ENCODE measurements at places on chromosomes 6 and 20. TPM values are rescaled to one million over a fixed set of nuclear protein-coding genes. Genes with fewer than 3 reads are reported as not detected.
A peak's percentile ranks its signal among the peaks of the same experiment; 100 is the strongest.

DNA sequence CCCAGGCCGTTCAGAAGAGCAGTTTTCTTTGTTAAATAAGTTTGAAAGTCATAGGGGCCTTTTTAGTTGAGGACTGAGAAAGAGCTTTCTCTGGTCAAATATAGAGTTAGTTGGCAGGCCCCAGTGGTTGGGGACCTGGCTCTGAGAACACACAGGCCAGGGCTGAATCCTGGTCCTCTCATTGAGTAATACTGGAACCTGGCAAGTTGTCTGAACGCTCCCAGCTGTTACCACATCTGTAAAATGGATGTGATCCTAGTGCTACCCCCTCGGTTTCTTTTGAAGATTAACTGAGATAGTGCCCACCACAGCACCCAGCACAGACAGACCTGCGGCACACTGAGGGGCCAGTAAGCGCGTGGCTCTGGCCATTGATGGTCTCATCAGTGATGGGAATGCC is 215.5 kb downstream of the ZDHHC14 start:
- no peak for DNase-seq

GRCh38 chr6:5115168-5115567 is 30.0 kb downstream of the PPP1R3G start:
- DNase-seq = no peak

DNA sequence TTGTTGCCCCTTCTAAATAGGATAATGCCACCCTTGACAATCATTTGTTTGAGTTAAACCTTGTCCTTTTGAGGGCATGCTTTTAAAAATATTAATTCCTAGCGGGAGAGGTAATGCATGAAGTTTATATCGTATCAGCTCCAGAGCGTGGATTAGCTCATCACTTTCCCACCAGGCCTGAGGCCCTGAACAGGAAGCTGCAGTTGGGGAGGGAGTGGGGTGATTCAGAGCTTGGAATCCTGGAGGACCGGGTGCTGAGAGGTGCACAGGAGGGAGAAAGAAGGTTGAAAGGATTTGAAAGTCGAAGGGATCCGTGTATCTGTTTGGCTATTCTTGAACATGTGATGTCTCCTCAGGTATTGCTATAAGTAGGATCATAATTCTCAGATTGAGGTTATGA is 25.0 kb downstream of the ZDHHC14 start:
- DNase-seq = no peak

DNA sequence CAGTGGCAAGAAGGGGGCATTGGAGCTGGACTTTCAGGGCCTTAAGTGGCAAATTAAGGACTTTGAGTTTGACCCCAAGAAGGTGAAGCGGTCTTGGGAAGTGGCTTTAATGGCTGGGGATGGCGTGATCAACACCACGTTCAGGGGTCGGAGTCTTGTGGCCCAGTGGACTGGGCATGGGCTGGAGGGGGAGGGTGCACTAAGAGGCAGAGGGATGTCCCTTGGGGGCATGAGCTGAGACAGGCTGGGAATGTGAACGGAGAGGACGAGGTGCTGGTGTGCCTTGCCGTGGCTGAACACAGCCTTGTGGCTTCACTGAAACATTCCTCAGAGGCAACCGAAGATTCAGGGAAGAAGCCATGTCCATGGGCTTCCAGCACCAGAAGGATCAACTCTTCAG is 227.0 kb downstream of the SYNDIG1 start:
- no peak for DNase-seq

The SMPDL3A gene
- 13.0 TPM for total RNA-seq

DNA sequence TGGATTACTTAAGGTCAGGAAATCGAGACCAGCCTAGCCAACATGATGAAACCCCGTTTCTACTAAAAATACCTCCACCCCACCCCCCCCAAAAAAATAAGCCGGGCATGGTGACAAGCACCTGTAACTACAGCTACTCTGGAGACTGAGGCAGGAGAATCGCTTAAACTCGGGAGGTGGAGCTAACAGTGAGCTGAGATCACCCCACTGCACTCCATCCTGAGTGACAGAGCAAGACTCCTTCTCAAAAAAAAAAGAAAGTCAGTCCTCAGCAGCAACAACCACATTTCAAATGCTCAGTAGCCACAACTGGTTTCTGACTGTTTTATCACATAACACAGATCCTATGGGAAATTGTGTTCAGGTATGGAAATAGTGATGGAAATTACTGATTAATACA is 135.3 kb downstream of the HFE start:
- DNase-seq = no peak

- no peak for DNase-seq
Measured at GRCh38 chr6:100126790-100127484, 132.9 kb upstream of the MCHR2 start.

DNA sequence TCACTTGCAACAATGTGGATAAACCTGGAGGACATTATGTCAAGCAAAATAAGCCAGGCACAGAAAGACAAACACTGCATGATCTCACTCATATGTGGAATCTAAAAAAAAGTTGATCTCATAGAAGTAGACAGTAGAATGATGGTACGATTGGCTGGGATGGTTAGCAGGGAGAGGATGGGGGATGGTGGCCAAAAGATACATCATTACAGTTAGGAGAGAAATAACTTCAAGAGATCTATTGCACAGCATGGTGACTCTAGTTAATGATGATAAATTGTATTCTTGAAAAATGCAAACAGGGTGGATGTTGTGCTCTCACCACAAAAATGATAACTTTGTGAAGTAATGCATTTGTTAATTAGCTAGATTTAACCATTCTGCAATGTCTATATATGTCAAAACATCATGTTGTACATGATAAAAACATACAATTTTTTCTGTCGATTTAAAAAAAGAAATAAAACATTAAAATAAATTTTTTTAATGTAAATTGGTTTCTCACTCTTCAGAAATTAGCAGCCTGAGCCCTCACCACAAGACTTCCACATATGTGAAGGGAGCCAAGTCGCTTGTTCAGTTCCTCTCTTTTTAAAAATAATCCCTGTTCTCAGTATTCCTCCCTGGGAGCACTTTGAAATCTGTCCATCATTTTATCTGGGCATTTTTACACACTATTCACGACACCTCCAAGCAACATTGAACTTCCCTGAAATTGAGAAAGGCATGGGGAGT is 34.2 kb downstream of the PTPRT start:
- no peak for DNase-seq

GRCh38 chr6:87210979-87211378 is 55.6 kb downstream of the ZNF292 start:
- DNase-seq = no peak

The SLC22A3 gene
- total RNA-seq = 3.3 TPM

DNA sequence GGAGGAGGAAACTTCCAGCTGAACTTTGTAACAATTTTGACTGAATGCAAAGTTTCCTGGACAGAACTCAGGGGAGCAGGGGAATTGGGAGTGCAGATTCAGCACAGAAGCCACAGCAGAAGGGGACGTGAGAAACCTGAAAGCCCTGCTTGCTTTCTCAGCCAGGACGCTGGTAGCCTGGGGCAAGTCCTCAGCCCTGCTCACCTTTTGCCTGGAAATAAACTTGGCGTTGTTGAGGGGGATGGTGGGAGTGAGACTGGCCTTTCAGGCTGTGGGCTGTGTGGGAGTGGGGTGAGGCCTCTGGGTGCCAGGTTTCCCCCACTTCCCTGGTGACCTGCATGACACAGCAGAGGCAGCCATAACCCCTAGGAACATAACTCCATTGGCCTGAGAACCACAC is 238.1 kb upstream of the HS3ST5 start:
- DNase-seq = no peak

GRCh38 chr6:101400326-101401135 is 7.0 kb downstream of the GRIK2 start:
- DNase-seq = no peak

The OR2B6 gene
- total RNA-seq = not detected

DNA sequence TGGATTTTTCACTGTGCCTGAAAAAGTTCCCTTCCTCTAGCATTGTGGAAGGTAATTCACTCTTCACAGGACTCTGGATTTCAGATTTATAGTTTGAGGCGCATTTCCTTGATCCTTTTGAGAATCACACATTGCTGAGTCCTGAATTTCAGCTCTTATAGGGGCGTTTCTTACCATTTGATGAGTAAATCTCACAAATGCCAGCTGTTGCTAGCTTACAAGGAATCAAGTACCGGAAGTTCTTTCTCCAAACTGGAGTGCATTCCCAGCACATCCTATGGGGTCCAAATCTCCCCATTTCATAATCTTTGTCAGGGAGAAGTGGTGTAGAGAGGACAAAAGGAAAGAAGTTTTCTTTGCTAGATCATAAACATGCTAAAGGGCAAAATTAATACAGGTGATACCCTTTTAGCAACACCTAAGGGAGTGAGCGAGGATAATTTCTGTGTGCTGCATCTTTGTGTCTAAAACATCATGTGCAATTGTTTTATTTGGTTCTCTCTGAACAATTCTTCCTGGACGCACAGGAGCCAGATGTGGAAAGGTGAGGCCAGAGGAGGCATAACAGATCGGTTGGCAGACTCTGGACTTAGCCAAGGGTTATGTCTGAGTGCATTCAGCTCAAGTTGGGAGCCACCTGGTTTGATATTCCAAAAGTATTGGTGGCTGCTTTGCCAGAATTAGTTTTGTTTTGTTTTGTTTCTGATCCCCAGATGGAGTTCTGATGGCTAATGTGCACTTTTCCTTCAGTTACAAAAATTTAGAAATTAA is 37.4 kb upstream of the EYA2 start:
- DNase-seq = no peak

- peak; percentile 37 for DNase-seq
Measured at GRCh38 chr6:34986845-34987246, 97.8 kb downstream of the ANKS1A start.

The PPIL6 gene
- total RNA-seq = 37.9 TPM

DNA sequence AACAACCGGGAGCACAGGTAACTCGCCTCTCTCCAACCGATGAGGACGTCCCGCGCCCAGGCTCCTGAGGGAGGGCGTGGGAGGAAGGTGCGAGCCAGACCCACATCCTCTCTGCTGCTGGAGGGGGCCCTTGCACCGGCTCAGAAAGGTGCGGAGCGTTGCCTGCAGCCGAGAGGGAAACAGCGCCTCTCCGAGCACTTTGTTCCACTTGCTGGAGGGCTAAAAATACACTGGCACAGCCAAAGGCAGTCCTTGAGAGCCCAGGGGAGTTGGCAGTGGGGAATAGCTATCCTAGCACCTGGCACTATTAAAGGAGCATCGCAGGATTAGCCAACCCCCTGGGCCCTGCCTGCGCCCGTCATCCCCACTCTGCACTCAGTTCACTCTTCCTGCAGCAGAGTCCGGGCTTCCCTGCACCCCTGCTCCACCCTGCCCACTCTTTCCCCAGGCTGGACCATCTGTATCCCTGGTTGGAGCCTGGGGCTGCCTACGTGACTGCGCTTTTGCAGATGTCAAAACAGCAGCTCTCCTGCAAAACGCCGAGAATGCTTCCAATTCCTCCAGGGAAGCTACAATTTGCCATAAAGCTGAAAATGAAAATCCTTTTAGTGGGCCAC is 108.9 kb downstream of the SNX5 start:
- peak; percentile 42 for DNase-seq

The RUNX2 gene
- total RNA-seq = 0.41 TPM

- no peak for DNase-seq
Measured at GRCh38 chr20:41618807-41619311, 682 bp upstream of the CHD6 start.

The FOXC1 gene
- total RNA-seq = 4.1 TPM

The MMP24OS gene
- total RNA-seq = 3.3 TPM

The PHACTR3 gene
- 40.8 TPM for total RNA-seq

DNA sequence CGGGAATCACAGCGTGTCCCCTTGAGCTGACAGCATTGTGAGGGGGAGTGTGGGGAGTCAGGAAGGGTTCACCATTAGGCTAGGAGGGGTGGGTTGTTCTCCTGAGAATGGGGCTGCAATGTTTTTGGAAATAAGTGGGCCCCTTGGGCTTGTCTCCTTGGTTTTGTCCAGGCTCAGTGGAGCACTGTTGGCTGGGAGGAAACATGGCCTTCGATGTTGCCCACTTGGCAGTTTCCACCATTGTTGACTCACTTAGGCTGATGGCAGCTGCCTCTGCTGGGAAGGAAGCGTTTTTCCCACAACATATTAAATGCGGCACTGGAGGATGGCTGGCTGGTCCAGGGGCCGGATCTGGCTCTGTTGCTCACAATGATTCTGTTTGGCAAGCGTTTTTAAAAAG is 512.1 kb downstream of the QKI start:
- no peak for DNase-seq

DNA sequence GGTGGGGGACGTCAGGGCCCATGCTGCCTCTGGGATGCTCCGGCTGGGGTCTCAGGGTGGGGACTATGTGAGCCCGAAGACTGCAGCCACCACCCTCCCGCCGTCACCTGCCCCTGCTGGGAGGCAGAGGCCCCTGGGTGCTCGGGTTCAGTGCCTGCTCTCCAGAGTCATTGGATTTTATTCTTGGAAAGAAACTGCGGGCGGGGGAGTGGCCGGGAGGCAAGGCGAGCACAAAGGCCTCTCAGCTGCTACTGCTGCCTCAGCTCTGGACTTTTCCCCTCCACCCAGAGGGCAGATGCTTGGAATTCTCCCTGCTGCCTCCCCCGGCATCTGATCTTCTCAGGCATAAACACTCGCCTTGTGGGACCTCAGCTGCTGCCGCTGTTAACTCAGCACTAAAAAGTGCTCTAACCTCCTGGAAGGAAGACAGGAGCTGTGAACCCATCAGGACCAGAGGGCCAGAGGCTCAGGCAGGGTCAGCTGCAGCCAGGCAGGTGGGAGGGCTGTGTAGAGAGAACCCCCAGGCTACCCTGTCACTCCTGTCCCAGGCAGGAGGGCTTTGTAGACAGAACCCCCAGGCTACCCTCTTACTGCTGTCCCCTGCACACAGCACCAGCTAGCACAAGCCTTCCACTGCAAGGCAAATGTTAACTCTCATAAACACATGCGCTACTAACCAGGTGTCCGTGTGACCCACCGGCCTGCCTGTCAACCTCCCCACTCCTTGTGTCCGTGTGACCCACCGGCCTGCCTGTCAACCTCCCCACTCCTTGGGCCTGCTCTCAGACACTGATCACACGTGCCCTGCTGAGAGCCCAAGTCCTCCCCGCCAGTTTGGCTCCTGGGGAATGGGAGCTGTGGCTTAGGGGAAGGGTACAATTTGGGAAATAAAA is 9.4 kb upstream of the FRMD1 start:
- peak; percentile 48 for DNase-seq

DNA sequence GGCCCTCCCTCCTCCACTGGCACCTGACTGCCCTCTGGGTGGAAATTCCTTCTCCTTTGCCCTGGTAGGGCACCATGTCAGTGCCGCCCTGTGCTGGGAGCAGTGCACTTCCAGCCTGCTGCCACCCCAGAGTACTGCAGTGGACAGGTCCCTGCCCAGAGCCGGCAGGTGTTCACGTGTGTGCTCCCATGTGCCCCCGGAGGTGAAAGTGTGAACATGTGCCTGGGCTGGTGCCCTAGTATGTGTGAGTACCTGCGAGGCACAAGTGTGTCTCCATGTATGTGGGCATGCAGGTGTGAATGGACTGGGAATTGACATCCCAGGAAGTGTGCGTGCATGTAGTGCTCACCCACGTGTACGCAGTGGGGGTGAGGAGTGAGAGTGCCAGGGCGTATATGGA is 29.4 kb downstream of the SDCBP2 start:
- DNase-seq = no peak

GRCh38 chr6:142746524-142746923 is 198.5 kb downstream of the HIVEP2 start:
- DNase-seq = no peak

DNA sequence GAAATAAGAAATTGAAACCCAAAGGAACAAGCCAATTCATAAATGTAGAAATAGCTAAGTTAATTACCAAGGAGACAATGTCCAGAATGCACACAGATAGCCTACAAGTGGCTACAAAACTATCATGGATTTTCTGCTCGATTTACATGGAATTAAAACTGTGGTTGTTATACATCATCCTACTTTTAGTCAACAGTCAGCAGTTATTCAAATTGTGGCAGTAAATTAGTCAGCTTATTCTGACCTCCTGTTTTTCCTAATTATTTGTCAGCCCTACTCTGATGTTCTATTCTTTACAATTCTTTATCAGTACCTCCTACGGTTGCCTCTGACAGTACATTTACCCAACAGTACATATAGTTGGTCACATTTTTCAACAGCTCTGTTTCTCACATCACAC is 29.6 kb downstream of the RBL1 start:
- no peak for DNase-seq
